ENCODE measurements at places on chromosomes 1 and 21.

GRCh38 chr1:75795703-75796193, 934 bp upstream of the MSH4 start:
- DNase-seq = no peak

GRCh38 chr1:202034683-202035462, 24.5 kb downstream of the ELF3 start:
- peak; percentile 92 for DNase-seq

DNA sequence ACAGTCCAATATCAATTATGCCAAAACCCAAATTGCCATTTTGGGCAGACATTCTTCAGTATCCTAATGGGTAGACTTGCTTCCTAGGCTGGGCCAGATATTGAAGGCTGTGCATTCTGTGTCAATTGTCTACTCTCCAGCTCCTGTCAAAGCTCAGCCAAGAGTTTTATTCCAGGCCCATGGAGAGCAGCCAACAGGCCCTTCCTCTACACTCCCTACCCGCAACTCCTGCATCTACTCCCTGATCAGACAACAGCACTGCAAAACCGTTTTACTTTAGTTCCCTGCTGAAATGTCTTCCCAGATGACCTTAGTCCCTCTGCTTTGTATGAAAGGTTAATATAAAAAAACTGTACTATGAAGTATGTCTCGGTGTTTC, 6.6 kb upstream of the ADORA3 start:
- no peak for DNase-seq

- no peak for DNase-seq
These were observed 33.0 kb downstream of the LAMC2 start for GRCh38 chr1:183218971-183219615.

DNA sequence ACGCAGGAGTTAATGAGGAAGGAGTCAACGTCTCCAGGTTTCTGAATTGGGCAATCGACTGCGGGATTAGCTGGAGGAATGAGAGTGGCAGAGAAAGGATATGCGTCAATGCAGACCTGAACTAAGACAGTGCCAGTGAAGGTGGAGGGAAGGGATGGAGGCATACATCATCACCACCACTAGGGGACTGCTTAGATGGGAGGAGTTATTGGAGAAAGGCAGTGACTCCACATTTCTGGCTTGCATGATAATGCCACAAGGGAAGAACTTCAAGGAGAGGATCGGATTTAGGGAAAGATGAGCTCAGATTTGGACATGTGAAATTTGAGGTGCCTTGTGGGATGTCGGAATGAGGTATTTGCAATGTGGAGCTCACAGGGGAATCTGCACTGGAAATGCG, 17.5 kb downstream of the VASH2 start:
- peak; percentile 29 for DNase-seq
